Neuronal stem cell (in vitro differentiated cells): ENCODE measurements at places on chromosomes 2 and 18.

- DNase-seq: no peak
Observed at GRCh38 chr2:231720987-231721966, 13.0 kb downstream of the PTMA start.

DNA sequence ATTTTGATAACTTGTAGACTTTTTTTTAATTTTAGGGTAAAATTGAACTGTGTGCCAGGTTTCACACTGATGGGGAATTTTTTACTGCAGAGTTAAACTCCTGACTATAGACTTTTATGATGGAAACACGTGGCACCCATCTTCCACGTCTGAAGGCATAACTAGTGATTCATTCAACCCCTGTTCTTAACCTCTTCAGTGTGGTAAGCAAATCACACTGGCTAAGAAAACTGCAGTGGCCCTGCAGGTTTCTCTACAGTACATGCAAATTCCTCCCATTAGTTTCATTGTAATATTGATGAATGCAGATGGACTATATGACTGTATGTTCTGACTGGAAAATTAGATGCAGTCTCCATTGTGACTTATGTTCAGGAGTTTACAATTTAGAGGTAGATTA lies 47.2 kb downstream of the SMAD4 start:
- DNase-seq: no peak

DNA sequence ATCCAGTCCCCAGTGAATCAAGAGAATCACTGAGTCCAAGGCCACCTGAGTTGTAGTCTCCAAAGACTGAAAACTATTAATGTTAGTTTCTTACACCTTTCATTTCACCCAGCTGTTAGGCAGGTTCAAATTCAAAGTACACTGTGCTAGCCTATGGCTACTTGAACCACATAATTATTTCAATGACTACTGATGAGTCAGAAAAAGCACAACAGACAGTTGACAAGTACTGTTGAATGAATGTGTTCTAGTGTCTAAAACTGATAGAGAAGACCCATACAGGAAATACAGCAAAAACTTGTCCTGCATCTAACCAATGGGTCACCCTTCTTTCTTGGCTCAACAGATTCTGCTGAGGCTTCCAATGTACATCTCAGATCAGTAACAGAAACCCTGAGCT lies 160.9 kb downstream of the MYO5B start:
- no peak for DNase-seq

GRCh38 chr2:55097461-55098410 lies 47.5 kb upstream of the RTN4 start:
- no peak for DNase-seq

- DNase-seq: no peak
Observed at GRCh38 chr2:92073815-92074548, 2797.2 kb upstream of the TEKT4 start.

DNA sequence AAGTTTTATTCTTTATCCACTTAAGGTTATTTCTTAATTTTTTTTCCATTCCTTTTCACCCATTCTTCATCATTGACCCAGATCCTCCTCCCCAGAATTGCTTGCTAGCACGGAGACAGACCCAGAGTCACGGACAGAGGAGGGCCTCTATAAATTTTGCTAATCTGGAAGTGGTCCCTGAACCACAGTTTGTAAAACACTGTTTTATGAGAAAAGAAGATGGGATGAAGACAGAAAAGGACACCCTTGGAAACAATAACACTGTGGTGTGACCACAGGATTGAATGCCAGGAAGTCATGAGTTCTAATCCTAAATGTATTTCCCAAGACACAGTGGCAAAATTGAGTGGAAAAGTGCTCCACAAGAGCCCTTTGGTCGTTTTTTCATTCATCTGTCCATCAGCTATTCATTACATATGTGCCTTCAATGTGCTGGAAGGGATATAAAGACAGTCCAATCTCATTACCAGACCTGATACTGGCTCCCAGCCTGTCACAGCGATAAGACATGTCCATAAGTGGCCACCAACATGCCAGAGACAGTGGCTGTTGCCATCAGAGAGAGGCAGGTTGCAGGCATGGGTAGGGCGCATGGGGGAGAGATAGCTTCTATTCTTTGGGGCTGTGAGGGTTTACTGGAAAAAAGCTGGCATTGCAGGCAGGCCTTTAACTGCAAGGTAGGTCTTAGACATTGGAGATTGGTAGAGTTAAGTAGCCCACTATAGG lies 175.2 kb upstream of the ALPP start:
- no peak for DNase-seq

- DNase-seq: no peak
Observed at GRCh38 chr2:241255542-241256167, 59.8 kb downstream of the HDLBP start.

GRCh38 chr18:69186162-69186561 lies 214.5 kb upstream of the DOK6 start:
- DNase-seq: no peak

- DNase-seq: peak; percentile 61
Observed at GRCh38 chr2:158457092-158457825, 507 bp downstream of the PKP4 start.

DNA sequence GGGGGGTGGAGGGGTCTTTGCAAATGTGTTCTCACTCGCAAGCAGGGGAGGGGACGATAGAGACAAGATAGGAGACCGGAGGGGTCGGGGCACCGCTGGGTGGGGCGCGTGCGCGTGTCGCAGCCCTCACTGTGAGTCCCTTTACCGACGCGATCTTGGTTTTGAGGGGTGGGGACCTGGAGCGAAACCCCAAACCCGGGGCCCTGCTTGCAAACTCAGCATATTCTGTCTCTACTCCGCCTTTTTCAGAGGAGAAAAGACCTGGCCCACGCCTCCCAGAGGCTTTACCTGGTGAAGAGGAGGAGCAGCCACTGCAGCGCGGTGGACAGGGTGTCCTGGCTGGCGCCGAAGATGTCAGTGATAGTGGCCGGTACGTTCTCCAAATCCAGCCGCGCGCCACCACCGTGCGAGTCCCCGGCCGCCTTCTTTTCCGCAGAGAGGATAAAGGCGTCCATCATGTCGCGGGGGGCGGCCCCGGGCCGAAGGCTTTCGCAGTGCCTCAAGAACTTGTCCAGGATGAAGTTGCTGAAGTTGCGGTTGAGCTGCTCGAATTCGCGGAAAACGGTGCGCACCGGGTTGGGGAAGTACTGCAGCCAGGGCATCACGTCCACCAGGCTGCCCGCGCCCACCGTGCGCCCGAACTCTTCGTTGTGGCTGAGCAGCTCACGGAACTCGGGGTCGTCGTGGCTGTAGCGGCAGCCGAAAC lies 1.7 kb downstream of the CYP1B1 start:
- DNase-seq: no peak

GRCh38 chr2:147388217-147388616 lies 456.6 kb upstream of the ACVR2A start:
- no peak for DNase-seq

DNA sequence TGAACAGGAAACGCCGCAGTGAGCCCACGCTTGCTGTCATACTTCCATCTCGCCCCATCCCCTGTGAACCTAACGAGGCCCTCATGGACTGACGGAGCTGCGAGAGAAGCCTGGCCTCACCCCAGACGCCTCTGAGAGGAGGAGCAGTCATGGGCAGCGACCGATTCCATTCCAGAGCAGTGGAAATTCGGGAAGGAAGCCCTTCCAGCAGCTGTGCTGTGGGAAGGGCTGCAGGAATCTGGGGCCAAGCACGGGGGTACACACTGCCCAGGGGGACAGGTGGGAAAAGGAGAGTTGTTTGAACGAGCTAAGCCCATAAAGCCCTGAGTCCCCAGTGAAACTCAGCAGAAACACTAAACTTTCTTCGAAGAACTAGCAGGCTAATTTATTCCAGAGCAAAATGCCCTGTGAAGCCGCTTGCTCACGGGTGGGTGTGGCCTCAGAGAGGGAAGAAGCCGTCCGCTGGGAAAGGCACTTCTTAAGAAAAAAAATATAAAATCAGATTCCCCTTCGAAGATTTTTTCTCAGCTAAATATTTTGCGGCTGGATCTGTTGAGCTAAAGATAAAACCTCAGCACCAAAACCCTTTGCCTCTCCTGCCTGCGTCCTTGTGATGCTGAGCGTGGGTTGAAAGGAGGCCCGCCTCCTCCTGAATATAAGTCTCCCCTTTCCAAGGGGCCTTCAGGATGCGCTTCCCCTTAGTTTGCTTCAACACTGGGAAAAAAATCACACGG lies 38.2 kb downstream of the ANKMY1 start:
- no peak for DNase-seq

DNA sequence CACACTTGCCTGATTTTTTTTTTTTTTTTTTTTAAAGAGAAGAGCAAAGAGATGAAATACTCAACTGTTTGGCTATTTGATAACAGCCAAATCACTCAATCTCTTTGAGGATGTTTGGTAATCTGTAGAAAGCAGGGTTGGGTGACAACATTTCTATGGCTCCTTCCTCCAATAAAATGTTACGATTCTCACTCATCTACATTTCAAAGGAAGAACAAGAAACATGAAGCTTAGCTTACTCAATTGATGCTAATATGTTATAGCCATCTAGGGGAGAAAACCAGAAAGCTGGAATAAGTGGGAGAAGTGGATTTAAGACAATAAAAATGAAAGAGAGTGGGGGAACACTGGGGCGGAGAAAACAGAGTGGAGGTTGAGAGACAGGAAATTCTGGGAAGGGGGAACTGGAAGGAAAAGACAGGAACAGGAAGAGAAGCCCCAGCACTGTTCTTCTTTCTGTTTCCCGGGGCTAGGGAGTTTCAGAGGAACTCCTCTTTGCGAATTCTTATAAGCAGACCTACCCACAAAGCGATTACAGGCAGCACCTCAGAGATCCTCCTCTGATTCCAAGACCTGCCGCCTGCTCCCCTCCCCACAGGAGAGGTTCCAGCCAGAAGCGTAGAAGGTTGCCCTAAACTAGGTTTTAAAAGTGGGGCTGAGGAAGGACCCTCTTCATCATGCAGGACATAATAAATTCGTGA lies 13.3 kb downstream of the ST3GAL5 start:
- DNase-seq: no peak
